Fibroblast of skin of left biceps (primary cell): ENCODE measurements at places on chromosomes 12 and 14.

- peak; percentile 31 for DNase-seq
Observed at GRCh38 chr12:51820526-51821439, 27.7 kb downstream of the FIGNL2 start.

GRCh38 chr14:98847521-98848468 is 424.2 kb downstream of the BCL11B start:
- DNase-seq, result no peak

GRCh38 chr12:80313209-80313608 is 130.8 kb upstream of the PTPRQ start:
- no peak for DNase-seq

- DNase-seq, result peak; percentile 26
Observed at GRCh38 chr14:104865631-104866441, 768 bp downstream of the CEP170B start.

GRCh38 chr12:70617450-70617849 is 19.8 kb downstream of the PTPRB start:
- DNase-seq, result no peak
